NCI-H82 (cell line): ENCODE measurements at places on chromosomes 16 and 17.

- peak; percentile 82 for DNase-seq
These were observed 17.5 kb downstream of the COG7 start for GRCh38 chr16:23435500-23435899.

GRCh38 chr17:31743797-31744196 is 115.2 kb downstream of the COPRS start:
- peak; percentile 28 for DNase-seq

DNA sequence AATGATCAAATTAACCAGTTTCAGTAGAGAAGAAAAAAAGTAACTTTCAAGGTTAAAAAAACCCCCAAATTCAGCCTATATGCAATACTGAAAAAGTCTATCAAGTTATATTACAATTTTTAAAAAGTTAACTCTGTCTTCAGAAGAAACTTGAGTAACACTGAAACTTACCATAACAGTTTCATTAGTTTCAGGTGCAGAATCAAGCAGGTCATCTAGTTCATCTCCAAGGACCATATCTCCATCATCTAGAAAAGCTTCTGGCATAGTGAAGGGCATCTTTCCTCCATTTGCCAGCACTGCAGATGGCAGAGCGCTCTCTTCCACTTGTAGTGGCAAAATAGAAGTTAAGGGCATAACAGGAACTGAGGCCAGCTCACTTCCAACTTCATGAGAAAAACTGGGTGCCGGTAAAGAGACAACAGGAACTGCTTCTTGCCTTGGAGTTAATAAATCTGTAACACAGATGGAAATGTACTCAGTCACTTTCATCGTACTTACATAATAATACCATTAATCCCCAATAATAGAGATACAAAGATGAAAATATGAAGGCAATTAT is 22.9 kb downstream of the ZC3H7A start:
- DNase-seq, result no peak

DNA sequence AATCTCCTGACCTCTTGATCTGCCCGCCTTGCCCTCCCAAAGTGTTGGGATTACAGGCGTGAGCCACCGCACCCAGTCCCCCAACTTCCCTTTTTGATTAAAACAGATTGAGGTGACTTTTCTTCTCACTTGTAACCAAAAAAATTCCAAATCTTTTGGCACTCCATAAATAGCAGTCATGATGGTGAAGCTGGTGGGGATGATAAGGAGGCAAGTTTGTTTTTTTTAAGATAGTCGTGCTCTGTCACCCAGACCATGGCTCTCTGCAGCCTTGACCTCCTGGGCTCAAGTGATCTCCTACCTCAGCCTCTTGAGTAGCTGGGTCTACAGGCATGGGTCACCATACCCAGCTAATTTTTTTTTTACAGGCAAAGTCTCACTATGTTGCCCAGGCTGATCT is 34.7 kb upstream of the PLCG2 start:
- DNase-seq, result no peak

- DNase-seq, result peak; percentile 48
These were observed 1.3 kb upstream of the ST6GALNAC2 start for GRCh38 chr17:76586741-76587487.

GRCh38 chr17:81479175-81480071 is 33.2 kb downstream of the ACTG1 start:
- peak; percentile 86 for DNase-seq

DNA sequence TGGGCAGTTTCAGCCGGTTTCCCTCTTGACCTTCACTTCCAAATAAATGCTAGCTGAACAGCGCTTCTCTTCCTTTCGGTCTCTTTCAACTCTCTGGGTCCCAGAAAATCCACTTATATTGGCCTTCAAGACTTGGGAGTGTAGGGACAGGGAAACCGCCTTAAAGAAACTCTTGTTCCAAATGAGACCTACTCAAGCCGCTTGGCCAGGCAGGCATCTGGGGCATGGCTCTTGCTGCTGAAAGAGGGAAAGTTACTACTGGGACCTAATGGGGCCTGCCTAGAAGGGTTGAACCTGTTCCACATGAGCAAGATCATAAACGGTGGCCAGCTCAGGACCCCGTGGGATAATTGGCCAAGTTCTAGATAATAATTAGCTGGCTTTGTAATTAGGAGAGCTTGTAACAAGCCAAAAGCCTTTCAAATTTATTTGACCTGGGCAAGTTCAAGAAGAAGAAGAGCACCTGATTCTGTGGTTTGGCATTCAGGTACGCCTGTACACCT is 13.2 kb downstream of the CDH1 start:
- DNase-seq, result no peak

GRCh38 chr17:68182011-68182306 is 65.9 kb upstream of the AMZ2 start:
- no peak for DNase-seq

GRCh38 chr16:89407925-89408300 is 82.4 kb downstream of the ANKRD11 start:
- no peak for DNase-seq

- no peak for DNase-seq
These were observed 14.1 kb downstream of the FAM222B start for GRCh38 chr17:28828294-28829040.

DNA sequence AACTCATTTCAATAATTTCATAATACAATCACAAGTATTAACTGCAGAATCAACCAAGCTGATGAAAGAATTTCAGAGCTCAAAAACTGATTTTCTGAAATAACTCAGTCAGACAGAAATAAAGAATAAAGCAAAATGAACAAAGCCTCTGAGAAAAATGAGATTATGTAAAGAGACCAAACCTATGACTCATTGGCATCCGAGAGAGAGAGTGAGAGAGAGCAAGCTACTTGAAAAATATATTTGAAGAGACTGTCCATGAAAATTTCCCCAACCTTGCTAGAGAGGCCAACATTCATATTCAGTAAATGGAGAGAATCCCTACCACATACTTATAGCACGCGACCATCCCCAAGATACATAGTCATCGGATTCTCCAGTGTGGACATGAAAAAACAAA is 1376.4 kb downstream of the CDH11 start:
- no peak for DNase-seq

- no peak for DNase-seq
These were observed 19.3 kb downstream of the SHMT1 start for GRCh38 chr17:18344021-18344420.

DNA sequence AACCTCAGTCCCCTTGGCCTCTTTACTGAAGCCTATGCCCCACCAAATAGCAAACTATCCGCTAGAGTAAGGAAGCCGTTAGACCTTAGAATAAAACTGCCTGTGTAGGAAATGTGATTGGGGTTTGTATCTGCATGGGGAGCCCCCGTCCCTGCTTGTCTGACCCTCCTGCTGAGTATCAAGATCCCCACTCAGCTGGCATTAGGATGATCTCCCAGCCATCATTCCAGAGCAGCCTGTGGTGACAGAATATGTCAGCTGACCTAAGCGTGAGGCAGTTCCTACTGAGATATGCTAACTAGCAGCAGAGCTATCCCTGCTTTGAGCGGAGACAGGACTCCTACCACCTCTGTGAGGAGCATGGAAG is 645 bp upstream of the GFOD2 start:
- DNase-seq, result peak; percentile 63

DNA sequence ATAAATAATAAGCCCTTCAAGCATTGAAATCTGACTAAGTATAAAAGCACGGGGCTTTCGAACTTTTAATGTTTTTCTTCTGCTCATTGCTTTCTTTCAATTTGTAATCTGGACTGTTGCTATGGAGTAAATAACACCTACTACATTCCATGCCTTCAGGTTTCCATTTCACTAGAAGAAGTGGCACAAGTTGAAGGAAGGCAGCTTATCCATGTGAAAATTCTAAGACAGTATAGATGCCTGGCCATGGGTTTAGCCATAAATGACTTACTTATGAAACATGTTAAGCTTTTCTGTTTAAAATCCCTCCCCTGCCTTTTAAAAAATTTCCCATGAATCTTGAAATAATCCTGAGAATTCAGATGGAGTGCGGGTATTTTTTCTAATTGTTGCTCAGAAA is 30.6 kb downstream of the KCNJ16 start:
- no peak for DNase-seq

GRCh38 chr17:65823713-65824112 is 262.3 kb upstream of the AXIN2 start:
- no peak for DNase-seq

DNA sequence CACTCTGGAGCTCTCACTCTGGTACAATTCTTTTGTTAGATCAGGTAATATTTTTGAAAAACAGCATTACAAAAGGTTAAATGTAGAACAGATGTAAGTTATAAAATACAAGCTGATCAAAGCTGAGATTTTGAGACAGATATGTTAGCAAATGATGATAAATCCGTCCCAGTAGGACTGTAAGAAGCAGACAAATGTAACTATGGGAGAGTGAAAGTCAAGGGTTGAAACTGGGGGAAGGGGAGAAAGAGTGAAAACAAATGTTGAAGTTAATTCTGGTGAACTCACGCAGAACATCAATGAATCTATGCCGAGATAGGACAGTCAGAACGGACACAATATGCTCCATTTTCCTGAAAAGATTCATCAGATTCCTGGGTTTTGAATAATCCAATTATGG is 298.9 kb upstream of the IRX5 start:
- no peak for DNase-seq

GRCh38 chr16:968620-969019 is 2.2 kb downstream of the LMF1 start:
- DNase-seq, result no peak

DNA sequence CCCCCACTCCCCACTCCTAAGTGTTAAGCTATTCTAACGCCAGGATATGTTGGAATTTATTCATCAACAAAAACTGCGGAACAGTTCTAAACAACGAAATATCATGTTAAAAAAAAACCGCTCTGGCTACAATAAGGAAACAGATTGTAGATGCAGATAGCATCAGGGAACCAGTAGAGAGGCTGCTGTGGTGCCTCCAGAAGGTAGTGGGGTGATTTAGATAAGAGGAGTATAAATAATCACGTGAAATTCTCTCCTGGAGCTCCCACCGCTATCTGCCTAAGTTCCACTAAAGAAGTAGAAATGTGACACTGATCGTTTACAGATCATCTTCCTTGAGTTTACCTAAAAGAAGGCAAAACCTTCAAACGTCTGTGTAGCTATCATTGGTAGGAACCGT is 8.0 kb downstream of the AHSP start:
- DNase-seq, result no peak

DNA sequence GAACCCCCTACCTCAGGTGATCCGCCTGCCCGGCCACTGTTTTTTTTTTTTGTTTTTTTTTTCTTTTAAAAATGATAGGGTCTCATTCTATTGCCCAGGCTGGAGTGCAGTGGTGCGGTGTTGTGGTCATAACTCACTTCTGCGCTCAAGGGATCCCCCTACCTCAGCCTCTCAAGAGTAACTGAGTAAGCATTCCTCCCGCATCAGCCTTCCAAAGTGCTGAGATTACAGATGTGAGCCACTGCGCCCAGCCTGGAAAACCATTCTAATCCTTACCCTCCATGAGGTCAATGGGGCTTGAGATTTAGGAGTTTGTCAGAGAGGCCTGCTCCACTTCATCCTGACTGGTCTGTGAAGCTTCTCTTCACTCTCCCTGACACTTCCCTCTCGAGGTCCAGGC is 12.5 kb downstream of the ERAL1 start:
- peak; percentile 71 for DNase-seq

- peak; percentile 87 for DNase-seq
These were observed 3.3 kb upstream of the TRARG1 start for GRCh38 chr17:1275962-1276736.

- DNase-seq, result no peak
These were observed 206.4 kb downstream of the KATNIP start for GRCh38 chr16:27756206-27756970.

GRCh38 chr17:57622683-57623433 is 122.2 kb downstream of the CCDC182 start:
- no peak for DNase-seq

DNA sequence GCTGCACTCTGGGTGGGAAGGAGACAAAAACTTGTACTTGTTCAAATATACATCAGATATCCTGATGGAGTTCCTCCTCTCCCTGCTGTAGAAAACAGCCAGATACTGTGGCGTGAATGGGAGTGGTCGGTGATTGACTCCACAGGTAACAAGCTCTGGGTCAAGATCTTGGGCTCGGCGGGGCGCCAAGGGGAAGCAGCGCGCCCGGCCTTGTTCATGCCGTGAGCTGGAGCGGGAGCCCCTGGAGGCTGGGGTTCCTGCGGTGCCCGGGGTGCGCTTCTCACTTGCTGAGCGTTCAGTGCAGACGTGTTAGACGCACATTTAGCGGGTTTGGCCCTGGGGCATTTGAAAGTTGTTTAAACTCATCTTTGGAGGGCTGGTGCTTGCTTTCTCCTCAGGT is 44.4 kb downstream of the BANP start:
- DNase-seq, result no peak

DNA sequence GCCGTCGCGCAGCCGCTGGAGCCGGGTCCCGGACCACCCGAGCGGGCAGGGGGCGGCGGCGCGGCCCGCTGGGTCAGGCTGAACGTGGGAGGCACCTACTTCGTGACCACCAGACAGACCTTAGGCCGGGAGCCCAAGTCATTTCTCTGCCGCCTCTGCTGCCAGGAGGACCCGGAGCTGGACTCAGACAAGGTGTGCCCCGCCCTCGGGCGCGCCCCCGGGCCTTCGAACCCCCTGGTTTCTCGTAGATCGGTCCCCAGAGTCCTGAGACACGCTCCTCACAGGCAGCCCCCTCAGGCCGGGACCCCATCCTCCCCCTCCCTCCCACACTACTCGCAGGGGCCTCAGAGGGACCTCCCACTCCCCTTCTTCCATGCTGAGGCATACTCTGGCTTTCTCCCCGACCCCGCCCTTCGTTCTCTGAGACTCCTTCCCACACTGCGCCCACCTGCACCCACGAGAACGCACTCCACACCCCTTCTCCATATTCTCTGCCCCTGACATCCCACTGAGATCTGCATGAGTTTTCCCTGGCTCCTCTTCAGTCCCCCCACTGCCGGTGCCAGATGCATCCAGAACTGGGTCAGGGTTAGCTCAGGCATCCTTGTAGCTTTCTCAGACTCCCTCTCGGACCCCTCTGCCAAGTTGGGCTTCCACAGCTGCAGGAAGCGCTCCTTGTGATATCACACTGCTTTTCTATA is 523 bp downstream of the KCTD2 start:
- peak; percentile 56 for DNase-seq

DNA sequence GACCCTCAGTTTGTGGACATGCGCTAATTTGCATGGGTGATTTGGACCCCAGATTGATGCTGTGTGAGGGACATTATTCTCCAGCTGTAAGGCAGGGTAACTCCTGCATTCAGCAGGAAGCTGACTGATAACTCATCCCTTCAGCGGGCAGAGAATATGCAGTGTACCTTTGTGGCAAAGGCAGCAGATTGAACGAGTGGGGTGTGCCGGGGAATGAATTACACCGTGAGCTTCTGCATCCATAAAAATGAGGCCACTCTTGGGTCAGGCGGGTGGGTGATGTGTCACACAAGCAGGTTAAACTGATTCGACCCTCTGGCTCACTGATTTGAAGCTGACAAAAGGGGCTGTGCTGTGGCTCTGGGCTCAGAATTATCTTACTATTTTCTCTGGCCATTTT is 128.9 kb upstream of the PMFBP1 start:
- no peak for DNase-seq

GRCh38 chr16:81535679-81536360 is 91.2 kb downstream of the CMIP start:
- DNase-seq, result no peak

GRCh38 chr17:54980375-54980774 is 11.8 kb downstream of the STXBP4 start:
- DNase-seq, result no peak
